ENCODE measurements at places on chromosomes 3 and 15.

DNA sequence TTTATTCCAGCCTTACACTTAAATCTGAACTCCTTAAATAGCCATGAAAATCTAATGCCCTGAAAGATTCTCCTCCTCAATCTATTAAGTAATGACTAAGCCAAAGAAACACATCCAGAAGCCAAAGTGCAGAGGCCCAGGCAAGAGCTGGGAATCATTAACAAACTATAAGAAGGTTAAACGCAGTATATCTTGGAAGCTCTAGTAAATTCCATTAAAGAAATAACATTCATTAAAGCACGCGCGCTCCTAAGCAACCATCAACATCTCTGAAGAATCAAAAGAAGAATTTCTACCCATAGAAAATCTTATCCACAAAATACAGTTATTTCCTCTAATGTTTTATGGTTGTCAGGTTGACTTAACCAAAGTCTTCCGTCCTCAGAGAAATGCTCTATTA lies 29.5 kb downstream of the MB21D2 start:
- no peak overlapping the region for H3K4me3 ChIP-seq
- H3K36me3 ChIP-seq: no peaks in the 10 kb centered on the region
- H3K27ac ChIP-seq: no peak overlapping the region
- peaks cover 31% of the 10 kb centered on the region for H3K4me1 ChIP-seq

- no peaks in the 10 kb centered on the region for H3K36me3 ChIP-seq
- no peaks in the 10 kb centered on the region for H3K4me1 ChIP-seq
- no peak overlapping the region for H3K27ac ChIP-seq
- H3K4me3 ChIP-seq: no peak overlapping the region
These were observed 17.6 kb downstream of the DAZL start for GRCh38 chr3:16587681-16588060.

DNA sequence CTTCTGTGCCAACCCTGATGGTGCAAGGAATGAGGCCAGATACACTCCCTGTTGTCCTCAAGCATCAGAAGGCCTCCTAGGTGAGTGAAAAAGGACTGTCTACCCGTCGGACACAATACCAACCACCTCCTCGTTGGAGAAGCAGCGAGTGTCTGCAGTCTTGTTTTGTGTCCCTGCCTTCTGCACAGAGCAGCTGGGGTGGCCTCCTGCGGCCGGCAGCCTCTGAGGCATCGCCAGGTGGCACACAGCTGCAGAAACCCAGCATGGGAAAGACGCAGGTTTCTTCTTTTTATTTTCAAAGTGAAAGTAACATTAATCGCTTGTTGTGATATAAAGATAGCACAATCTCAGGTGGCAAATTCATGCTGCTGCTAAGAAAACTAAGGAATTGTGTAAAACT lies 509.9 kb downstream of the OCA2 start:
- H3K27me3 ChIP-seq: no peaks in the 10 kb centered on the region
- no peak overlapping the region for H3K4me3 ChIP-seq
- H3K27ac ChIP-seq: no peak overlapping the region
- no peaks in the 10 kb centered on the region for H3K4me1 ChIP-seq

- H3K4me3 ChIP-seq: peak overlapping the region; percentile 68
- peaks cover 25% of the 10 kb centered on the region for H3K4me1 ChIP-seq
- no peak for DNase-seq
- peak overlapping the region; percentile 73 for H3K27ac ChIP-seq
These were observed 27.9 kb upstream of the SFMBT1 start for GRCh38 chr3:53073553-53074365.

- H3K27ac ChIP-seq: no peak overlapping the region
- peaks cover 5% of the 10 kb centered on the region for H3K27me3 ChIP-seq
- H3K4me1 ChIP-seq: no peaks in the 10 kb centered on the region
- DNase-seq: no peak
- no peak overlapping the region for H3K4me3 ChIP-seq
- no peaks in the 10 kb centered on the region for H3K36me3 ChIP-seq
These were observed 195.4 kb downstream of the OPA1 start for GRCh38 chr3:193788189-193788991.

DNA sequence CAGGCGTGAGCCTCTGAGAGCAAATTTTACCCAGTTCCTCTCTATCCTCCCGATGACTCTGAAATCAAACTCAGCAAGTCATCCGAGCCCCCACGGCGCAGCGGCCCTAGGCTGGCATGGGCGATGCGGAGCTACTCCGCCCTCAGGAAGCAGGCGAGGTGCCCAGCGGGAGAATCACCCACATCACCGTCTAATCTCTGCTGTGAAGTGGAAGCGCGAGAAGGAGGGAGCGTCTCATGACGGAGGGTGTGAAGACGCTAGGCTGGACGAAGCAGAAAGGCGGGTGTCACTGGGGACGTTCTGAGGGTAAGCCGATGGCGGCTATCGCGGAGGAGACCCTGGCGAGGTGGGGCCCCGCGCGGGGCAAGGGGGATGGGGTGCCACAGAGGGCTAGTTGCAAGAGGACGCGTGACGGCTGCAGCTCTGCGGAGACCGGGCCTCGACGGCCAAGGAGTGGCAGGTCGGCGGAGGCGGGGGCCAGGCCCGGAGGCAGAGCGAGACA lies 9.1 kb upstream of the GNAI2 start:
- peak; percentile 11 for DNase-seq
- peak overlapping the region; percentile 13 for H3K27ac ChIP-seq
- H3K27me3 ChIP-seq: no peaks in the 10 kb centered on the region
- H3K4me1 ChIP-seq: peaks cover 36% of the 10 kb centered on the region
- H3K36me3 ChIP-seq: no peaks in the 10 kb centered on the region
- peak overlapping the region; percentile 68 for H3K4me3 ChIP-seq

- peaks cover 60% of the 10 kb centered on the region for H3K4me1 ChIP-seq
- no peaks in the 10 kb centered on the region for H3K36me3 ChIP-seq
- peak overlapping the region; percentile 96 for H3K4me3 ChIP-seq
These were observed 7.7 kb downstream of the BCL6 start for GRCh38 chr3:187737368-187738070.

DNA sequence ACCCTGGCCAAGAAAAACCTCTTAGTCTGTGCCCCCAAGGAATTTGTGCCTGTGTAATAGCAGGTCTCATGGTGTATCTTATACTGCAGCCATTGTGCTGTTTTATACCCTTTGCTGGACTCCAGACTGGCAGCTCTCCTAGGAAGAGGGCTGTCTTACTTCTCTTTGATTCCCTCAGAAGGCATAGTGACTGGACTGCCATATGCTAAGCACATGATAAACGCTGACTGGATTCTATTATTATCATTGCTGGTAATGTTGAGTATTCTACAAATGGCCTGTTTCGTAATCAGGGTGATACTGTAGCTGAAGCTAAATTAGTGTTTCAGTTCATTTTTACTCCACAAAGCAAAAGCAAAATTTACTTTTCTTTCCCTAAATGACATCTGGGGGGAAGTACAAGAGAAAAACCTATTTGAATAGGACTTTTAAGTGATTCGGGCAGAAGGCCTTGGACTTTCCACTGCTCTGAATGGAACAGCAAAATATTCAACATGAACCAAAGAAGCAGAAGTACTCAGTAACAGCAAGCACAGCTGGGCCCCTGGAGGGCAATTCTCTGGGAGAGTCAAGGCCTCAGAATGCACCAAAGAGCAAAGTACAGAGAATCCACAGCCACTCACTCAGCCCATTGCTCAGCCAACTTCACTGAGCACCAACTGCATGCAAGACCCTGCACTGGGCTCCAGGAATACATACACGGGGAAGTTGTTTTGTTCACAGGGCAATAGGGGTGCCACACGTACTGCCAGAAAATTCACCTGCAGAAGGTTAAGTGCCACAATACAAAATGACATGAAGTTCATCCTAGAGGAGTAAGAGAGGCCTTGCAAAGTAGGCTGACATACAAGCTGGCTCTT lies 7.9 kb upstream of the BCL2A1 start:
- peaks cover 4% of the 10 kb centered on the region for H3K4me1 ChIP-seq
- DNase-seq: no peak
- H3K27me3 ChIP-seq: no peaks in the 10 kb centered on the region
- H3K4me3 ChIP-seq: no peak overlapping the region
- no peak overlapping the region for H3K27ac ChIP-seq
- no peaks in the 10 kb centered on the region for H3K36me3 ChIP-seq

- H3K4me3 ChIP-seq: no peak overlapping the region
- no peak overlapping the region for H3K27ac ChIP-seq
- no peak for DNase-seq
- no peaks in the 10 kb centered on the region for H3K27me3 ChIP-seq
These were observed 105.3 kb downstream of the CTNNB1 start for GRCh38 chr3:41304593-41304992.

Measured in CD4-positive, alpha-beta T cell (primary cell).